ENCODE measurements at places on chromosomes 7 and 10.

DNA sequence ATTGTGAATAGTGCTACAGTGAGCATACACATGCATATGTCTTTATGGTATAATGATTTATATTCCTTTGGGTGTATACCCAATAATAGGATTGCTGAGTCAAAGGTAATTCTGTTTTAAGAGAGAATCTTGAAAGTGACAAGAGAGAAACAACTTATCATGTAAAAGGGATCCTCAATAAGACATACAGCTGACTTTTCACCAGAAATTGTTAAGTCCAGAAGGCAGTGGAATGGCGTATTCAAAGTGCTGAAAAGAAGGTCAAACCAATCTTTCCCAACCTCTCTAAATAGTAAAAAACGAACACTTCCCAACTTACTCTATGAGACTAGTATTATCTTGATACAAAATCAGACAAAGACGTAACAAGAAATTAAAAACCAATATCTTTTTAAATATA lies 59.8 kb downstream of the LHFPL3 start:
- DNase-seq = no peak

- DNase-seq = no peak
Observed at GRCh38 chr7:3380886-3381685, 80.0 kb downstream of the SDK1 start.

GRCh38 chr7:40455485-40455884 lies 320.7 kb downstream of the SUGCT start:
- DNase-seq = no peak

DNA sequence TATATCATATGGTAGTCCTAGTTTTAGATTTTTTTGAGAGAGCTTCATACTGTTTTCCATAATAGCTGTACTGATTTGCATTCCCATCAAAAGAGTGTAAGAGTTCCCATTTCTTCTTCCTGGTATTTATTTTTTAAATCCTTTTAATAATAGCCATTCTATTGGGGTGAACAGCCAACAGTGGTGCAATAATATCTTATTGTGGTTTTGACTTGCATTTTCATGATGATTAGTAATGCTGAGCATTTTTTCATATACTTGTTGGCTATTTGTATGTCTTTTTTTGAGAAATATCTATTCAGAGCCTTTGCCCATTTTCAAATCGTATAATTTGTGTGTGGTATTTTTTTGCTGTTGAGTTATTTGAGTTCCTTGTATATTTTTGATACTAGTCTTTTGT lies 167.4 kb downstream of the FZD1 start:
- DNase-seq = no peak

DNA sequence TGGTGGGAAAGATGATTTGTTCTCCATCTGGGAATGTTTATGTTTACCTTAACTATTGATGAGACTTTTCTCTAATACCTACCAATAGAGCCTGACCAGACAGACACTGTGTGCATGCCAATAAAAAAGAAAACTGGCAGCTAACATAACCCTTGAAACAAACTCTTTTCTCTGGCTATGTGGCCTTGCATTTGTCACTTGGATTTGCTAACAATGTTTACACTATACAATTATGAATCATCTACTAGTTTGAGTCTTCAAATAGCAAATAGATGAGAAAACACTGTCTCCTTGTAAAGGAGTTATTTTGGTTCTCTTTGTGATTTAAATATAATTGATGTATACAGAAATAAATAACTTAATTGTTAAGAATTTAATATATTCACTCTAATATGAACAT lies 273.1 kb downstream of the SEMA3D start:
- no peak for DNase-seq

DNA sequence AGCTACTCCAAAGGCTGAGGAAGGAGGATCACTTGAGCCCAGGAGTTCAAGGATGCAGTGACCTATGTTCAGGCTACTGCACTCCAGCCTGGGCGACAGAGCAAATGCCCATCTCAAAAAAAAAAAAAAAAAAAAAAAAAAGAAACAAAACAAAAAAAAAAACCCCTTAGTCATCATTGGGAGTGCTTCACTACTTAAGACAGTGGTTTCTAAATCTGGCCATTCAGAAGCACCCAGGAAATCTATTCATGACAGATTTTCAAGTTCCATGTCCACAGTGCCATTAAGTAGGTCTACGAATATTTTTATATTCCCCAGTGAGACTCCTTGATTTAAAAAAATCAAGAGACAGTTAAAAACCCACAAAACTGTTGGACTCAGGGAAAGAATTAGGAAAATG lies 182.9 kb downstream of the PIP4K2A start:
- DNase-seq = no peak
